Dermis blood vessel endothelial cell (primary cell): ENCODE measurements at places on chromosomes 6 and 20.
A peak's percentile ranks its signal among the peaks of the same experiment; 100 is the strongest.

DNA sequence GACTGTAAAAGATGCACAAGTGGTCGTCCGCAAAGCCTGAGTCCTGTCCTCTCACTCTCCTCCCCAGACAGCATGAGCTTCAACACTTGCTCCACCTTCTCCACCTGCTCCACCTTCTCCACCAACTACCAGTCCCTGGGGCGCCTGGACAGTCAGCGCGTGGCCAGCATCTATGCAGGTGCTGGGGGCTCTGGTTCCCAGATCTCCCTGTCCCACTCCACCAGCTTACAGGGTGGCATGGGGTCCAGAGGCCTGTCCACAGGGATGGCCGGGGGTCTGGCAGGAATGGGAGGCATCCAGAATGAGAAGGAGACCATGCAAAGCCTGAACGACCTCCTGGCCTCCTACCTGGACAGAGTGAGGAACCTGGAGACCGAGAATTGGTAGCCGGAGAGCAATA, 162.2 kb upstream of the NT5E start:
- no peak for DNase-seq

DNA sequence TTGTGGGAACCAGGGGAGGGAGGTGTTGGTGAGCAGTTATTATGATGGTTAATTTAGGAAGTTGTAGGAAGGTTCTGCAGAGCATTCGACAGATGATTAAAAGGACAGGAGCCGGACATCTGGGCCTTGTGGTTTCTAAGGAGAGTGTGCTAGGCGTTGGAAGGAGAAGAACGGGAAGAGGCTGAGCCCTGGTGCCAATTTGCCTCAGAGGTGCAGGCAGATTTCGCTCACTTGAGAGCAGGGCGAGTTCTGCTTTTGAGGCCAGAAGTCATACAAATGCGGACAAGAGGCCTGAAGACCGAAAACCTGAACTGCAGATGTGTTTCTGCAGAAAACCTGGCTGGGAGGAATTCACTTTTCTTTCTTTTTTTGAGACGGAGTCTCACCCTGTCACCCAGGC, 30.5 kb upstream of the RPS6KA2 start:
- DNase-seq: no peak

DNA sequence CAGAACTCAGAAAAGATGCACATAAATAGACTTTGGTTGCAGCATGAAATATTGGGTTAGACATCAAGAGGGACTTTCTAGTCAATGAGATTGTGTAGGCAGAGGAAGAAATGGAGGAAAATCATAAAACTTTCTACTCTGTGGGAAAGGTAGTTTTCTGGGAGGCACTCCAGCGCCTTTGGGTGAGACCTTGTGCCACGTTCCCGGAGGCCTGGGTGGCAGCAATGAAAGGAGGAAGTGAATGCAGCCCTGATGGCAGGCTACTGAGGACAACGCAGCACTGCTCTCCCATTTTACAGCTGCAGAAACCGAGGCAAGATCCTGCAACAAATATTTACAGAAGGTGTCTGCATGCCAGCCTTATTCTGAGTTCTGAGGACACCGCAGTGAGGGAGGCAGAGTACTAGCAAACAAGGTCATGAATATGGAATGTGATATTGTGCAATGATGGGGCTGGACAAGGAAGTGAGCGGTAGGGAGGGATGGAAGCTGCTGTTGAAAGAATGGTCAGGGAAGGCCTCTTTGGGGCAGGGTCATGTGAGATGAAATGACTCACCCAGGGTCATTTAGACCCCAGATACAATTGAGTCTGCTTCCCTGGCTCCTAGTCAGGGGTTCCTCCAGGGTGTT, 159.1 kb downstream of the TFAP2C start:
- DNase-seq: peak; percentile 67

DNA sequence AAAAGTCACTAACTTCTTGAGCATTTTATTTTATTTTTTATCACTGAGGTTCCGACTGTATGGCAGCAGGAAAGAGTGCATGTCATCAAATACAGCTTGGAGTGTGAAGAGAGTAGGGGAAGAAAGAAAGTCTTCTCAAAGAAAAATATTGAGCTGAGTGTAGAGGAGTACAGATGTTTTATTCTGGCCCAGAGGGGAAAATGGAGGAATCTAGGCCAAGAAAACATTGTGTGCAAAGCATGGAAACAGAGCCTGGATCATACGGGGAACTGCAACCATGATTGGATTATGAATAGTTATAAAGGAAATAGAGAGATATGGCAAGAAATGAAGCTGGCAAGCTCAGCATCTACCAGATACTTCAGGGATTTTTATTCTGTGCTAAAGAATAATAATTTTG, 104.2 kb upstream of the SCGN start:
- DNase-seq: no peak

DNA sequence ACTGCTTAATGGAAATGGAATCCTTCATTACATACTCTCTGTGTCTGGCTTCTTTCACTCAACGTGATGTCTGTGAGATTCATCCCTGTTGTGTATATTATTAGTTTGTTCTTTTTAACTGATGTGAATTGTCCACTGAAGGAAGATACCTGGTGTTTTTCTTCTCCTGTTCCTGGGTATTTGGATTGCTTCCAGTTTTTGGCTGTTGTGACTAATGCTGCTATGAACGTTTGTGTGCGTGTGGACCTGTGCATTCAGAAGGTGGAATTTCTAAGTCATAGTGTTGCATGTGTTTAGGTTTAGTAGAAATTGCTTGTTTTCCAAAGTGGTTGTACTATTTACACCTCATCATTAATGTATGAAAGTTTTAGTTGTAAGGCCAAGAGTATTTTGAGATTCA, 3.8 kb downstream of the TULP4 start:
- DNase-seq: peak; percentile 56

GRCh38 chr20:16014436-16014835, 558.8 kb downstream of the KIF16B start:
- DNase-seq: no peak

- no peak for DNase-seq
Observed at GRCh38 chr20:22723659-22724058, 139.3 kb upstream of the FOXA2 start.

GRCh38 chr20:58294497-58295455, 14.7 kb upstream of the RAB22A start:
- DNase-seq: no peak

DNA sequence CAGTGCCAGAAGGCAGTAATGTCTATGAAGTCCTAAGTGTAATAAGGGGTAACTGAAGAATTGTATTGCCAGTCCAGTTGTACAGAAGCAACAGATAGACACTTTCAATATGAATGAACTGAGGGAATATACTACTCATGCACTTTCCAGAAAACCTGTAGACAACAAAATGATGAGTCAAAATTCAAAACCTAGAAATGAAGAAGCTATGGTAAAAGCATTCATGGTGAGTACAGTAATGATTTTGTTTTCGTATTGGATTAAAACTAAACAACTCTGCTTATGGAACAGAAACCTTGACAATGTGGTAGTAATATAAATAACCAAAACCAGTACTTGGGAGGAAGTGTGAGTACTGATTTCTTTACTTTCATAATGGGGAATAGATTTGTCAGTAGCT, 35.0 kb downstream of the ARMC2 start:
- no peak for DNase-seq

DNA sequence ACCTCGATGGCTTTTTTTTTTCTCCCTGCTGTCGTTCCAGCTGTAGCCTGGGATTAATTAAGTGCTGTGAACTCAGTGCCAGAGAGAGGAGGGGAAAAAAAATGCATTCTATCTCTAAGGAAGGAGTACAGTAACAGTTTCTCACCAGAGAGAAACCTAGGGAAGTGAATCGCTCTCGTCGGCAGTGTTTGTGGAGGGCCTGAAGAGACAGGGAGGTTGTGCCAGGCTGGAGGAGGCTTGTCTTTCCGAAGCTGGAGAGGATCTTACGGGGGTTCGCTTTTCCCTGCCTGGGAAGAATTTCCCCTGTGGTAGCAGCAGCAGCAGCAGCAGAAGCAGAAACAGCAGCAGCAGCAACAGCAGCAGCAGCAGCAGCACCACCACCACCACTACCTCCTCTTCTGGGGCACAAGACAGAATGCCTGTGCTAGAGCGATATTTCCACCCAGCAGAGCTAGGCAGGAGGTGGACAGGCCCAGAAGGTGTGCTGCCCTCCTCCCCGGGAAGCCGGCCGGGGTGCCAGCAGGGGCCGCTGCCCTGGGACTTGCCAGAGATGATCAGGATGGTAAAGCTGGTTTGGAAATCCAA, 186.5 kb downstream of the PDE7B start:
- DNase-seq: peak; percentile 62
